ENCODE measurements at places on chromosomes 2 and 18.

GRCh38 chr2:67399144-67399543, 2.0 kb downstream of the ETAA1 start:
- no peak for DNase-seq

DNA sequence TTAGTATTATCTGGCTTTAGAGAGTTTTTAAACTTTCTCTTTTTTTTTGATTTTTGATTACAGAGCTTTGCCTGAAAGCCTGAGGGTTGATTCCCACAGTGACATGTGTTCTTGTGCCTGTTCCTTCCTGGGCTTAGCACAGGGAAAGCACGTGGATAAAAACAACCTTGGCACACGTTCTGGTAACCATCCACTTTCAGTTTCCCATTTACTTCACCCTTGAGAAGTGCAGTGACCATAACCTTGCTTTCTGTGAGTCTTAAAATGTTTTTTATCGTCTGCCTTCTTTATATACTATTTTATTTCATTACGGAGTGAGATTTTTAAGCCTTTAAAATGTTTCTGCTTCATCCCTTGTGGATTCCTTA, 11.5 kb downstream of the CD226 start:
- DNase-seq: no peak

- DNase-seq: no peak
These were observed 612.7 kb upstream of the GCFC2 start for GRCh38 chr2:76323381-76323780.

GRCh38 chr2:160241251-160242137, 41.4 kb upstream of the ITGB6 start:
- no peak for DNase-seq

- DNase-seq: no peak
These were observed 1228.3 kb upstream of the CHAC2 start for GRCh38 chr2:52539026-52539970.

- DNase-seq: no peak
These were observed 117.4 kb downstream of the CELF4 start for GRCh38 chr18:37447962-37448888.

GRCh38 chr2:8598295-8599165, 83.3 kb upstream of the ID2 start:
- DNase-seq: peak; percentile 98
